ENCODE measurements at places on chromosomes 7 and 10. TPM values are rescaled to one million over a fixed set of nuclear protein-coding genes. Genes with fewer than 3 reads are reported as not detected.

NKX1-2 gene
- not detected for total RNA-seq

ZNF853 gene
- 19.9 TPM for total RNA-seq

COX19 gene
- 14.9 TPM for total RNA-seq

- no peak for DNase-seq
Measured at GRCh38 chr10:114708717-114709335, 50.8 kb upstream of the ABLIM1 start.

GRCh38 chr10:35752469-35753461 lies 110.7 kb upstream of the FZD8 start:
- DNase-seq, result no peak

DNA sequence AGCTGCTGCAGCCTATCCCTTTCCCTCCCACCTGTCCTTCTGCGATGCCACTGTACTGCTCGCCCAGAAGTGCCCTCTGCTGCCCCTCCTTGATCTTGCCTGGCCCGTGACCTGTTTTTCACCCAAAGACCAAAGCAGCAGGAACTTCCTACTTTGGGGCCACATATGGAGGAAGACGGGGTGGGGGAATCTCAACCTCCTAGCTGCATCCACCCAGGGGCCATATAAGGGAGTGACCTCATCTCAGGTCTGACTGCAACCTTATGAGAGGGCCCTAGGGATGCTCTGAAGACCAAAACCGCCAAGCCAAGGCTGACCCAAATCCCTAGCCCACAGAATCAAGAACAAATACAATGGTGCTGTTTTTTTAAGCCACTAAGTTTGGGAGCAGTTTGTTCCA lies 15.7 kb downstream of the PRKCQ start:
- no peak for DNase-seq

DNA sequence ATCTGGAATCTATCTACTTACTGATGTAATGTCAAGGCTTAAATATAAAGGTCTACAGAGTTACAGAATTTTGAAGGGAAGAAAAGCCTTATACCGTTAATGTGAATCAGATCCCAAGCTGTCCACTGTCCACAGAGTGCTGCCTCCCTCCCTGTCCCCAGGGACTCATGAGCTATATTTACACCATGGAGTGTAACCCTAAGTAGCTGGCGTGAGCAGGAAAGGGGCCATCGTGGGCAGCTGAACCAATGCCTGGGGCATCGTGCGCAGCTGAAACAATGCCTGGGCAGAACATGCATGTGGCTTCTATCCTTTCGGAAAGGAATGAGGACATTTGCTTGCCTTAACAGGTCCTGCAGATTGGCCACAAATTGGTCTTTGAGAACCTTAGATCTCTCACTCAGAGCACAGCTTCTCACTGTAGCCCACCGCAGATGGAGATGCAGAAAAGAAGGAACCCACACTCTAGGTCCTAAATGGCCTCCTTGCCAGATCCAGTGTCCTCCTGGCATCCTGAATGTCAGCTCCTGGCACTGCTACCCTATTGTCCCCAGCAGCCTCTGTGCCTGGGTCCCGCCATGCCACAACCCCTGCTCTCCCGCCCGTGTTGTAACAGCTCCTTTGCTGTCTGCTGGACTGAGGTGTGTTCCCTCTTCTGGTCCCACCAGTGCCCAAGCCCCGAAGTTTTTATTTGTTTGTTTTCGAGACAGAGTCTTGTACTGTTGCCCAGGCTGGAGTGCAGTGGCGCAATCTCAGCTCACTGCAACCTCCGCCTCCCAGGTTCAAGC lies 30.3 kb downstream of the CCDC3 start:
- no peak for DNase-seq

- no peak for DNase-seq
Measured at GRCh38 chr7:47268851-47269836, 312.8 kb downstream of the TNS3 start.

GRCh38 chr7:98230746-98231471 lies 19.7 kb downstream of the BHLHA15 start:
- DNase-seq, result no peak

ZNF777 gene
- 12.2 TPM for total RNA-seq

FAM171A1 gene
- total RNA-seq, result 50.4 TPM

DNA sequence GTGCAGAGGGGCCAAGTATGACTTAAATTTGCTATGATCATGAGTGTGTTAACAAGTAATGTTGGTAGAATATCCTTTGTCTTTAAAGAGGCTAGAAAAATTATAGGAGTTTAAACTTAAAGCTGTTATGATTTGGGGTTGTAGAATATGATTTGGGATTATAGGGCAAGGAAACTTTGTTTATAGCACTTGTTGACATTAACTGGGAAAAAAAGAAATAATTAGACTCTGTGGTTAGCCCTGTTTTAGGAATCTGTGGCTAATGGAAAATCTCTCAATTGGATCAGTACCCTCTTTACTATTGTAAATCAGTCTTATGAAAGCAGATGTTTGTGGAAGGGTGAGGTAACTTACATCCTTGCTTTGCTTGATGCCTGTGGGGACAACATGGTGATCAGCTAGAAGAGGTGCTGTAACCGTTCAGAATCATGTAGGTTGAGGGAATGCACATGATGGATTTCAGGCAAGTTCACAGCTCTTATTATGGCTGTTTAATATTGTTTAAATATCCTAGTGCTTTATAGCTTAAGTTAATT lies 11.1 kb downstream of the ING3 start:
- no peak for DNase-seq

Measured in mucosa of descending colon (tissue), 3 donors.